ENCODE measurements at places on chromosomes 13 and 19.

- DNase-seq: peak; percentile 48
Observed at GRCh38 chr13:95509521-95510310, 42.8 kb upstream of the CLDN10 start.

GRCh38 chr13:104567114-104567513, 1500.9 kb upstream of the SLC10A2 start:
- DNase-seq: no peak

- DNase-seq: no peak
Observed at GRCh38 chr13:26382835-26383234, 128.9 kb downstream of the CDK8 start.

DNA sequence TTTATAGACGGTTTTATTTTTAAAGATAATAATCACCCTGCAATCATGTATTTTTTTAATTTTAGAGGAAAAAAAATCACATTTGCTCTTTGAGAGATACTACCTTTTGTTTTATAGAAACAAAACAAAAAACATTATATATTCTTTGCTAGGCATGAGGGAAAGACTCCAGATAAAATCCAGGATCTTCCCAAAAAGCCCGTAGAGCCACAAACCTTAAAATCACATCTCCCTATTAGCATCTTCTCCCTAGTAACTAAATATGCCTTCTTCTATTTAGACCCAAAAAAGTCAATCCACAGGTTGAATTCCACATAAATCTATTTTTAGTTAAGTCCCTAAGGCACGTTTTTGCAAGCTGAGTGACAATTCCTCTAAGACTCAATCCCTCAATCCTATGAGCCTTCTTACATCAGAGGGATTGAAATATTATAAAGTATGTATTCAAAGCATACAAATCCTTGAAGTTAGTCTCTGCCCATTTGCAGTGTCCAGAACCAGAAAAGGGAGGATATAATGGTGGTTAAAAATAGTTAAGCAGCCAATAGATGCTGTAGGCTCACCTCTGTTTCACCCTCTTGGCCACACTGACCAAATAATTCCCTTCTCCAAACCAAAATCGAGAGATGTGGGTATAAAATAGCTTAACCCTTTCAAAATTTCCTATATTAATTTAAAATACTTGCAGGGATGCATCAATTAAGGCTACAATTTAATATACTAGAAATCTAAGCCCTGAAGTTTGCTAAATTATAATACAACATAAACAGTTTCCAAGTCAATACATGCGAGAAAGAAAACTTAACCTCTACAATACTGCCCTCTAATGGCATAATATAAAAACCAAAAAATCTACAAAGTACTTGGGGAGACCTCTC, 64.0 kb downstream of the SERP2 start:
- peak; percentile 40 for DNase-seq

DNA sequence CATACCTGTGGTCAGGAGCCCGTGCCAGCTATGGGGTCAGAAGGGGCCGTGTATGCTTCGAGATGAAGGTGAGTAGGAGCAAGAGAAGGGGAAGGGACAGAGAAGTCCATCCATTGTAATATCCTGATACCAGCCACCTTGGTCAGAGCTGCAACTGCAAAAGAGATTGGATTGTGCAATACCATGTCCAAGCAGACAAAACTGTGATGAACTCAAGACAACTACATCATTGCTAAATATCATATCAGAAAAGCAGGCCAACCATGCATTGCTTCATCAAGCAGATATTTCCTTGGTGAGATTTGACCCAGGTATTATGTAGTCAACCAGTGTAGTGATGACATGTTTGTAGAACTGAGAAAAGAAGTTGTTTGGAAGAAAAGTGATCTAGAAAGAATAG, 12.1 kb downstream of the HNRNPUL1 start:
- no peak for DNase-seq

DNA sequence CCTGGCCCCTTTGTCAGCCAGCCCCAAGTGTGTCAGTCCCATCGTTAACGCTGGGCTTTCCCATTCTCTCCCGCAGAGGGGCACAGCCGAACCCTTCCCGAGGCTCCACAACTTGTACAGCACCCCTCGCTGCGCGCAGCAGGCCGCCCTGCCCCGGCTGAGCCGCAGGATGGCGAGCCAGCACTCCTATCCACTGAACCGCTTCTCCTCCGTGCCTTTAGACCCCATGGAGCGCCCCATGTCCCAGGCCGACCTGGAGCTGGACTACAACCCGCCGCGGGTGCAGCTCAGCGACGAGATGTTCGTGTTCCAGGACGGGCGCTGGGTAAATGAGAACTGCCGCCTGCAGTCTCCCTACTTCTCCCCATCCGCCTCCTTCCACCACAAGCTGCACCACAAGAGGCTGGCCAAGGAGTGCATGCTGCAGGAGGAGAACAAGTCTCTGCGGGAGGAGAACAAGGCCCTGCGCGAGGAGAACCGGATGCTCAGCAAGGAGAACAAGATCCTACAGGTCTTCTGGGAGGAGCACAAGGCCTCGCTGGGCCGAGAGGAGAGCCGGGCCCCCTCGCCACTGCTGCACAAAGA, 11.1 kb downstream of the CBY2 start:
- DNase-seq: no peak

- no peak for DNase-seq
Observed at GRCh38 chr19:49418511-49418910, 4.7 kb downstream of the PTH2 start.

DNA sequence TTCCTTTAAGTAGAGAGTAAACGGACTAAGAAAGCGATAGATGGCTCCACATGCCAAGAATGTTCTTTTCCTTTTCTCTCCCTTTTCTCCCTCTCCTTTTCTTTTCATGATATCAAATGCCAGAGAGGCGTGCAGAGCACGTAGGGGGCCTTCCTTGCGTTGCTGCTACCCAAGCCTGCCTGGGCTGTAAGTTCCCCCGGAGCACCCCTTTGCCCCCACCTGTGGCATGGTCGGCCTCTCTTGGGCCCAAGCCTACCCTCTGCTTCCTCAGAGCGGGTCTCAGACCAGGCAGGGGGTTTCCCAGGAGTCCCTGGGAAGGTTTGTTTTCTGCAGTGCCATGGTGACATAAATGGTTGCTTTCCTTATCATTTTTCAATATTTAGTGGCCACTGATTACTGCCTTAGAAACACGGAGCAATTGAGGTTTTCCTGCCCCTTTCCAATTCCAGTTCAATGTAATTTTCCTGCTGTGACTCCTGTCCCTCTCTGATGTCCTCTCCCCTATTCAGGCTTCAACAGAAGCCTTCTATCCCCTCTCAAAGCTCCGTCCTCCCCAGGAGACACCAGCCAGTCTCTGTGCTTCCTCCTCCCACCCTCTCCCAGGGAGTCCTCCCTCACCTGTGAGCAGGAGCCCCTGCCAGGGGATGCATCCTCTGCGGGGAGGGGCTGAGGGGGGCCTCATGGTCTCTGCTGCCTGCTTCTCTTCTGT, 22.6 kb upstream of the CD177 start:
- DNase-seq: no peak

- DNase-seq: no peak
Observed at GRCh38 chr19:48502350-48503018, 9.2 kb downstream of the LMTK3 start.

- DNase-seq: no peak
Observed at GRCh38 chr13:99281811-99282263, 23.7 kb upstream of the GPR18 start.

DNA sequence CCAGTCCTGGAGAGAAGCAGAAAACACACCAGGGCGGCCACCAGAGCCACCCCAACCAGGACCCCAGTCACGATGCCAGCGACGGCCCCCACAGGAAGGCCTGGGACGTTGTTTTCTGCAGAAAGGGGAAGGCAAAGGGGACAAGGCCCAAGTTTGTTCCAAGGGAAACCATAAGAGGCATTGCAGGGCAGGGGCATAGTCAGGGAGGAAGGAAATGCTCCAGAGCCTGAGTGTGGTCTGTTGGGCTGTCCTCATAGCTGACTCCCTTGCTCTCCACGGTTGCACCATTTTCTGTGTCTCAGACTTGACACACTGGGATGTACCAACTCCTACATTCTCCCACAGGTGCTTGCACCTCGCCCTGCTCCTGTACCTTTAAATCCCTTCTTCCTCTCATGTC, 5.2 kb downstream of the CEACAM4 start:
- no peak for DNase-seq

DNA sequence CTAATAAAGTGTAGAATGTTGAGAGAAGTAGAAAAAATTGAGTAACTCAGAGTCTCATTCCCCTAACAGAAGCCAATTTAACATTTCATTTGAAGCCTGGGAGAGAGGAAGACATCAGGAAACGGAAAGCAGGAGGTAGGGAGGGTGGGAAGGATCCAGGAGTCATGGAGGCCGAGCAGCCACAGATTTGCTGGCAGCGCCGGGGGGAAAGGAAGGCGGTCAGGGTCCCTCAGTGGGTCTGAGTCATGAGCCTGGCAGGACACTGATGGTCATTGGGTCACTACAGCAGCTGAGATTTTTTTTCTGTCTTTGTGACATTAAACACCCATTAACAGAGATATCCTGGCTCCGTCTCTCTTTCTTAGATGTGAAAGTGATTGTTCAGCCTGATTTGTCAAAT, 248.1 kb downstream of the EFNB2 start:
- DNase-seq: no peak

GRCh38 chr13:51241720-51242119, 19.5 kb downstream of the FAM124A start:
- no peak for DNase-seq

DNA sequence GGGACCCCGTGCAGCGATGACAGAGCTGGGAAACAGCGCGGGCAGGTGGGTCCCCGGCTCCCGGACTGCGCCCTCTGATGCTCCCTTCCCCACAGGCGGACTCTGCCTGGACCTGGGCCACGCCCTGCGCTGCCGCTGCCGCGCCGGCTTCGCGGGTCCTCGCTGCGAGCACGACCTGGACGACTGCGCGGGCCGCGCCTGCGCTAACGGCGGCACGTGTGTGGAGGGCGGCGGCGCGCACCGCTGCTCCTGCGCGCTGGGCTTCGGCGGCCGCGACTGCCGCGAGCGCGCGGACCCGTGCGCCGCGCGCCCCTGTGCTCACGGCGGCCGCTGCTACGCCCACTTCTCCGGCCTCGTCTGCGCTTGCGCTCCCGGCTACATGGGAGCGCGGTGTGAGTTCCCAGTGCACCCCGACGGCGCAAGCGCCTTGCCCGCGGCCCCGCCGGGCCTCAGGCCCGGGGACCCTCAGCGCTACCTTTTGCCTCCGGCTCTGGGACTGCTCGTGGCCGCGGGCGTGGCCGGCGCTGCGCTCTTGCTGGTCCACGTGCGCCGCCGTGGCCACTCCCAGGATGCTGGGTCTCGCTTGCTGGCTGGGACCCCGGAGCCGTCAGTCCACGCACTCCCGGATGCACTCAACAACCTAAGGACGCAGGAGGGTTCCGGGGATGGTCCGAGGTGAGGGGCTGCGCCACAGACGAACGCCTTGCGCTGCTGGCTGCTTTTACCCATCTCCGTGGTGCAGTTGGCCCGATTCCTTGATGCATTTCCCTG, 7.8 kb upstream of the SELENOV start:
- DNase-seq: no peak

GRCh38 chr13:100334214-100334613, 245.3 kb downstream of the PCCA start:
- no peak for DNase-seq

DNA sequence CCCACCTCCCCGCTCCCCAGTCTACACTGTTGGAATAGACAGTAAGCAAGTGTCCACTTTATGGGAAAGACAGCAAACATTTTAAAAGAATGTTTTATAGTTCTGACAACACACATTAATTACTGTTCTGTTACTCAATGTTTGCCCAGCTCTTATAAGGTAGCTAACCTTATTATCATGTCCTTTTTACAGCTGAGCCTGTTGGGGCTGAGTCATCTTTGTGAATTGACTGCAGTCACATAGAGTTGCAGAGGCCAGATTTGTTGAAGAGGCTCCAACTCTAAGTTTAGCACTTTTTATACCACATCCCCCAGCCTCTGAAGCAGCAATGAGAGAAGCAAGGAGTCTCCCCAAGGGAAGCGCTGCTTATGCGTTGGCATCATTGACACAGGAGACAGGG, 76.2 kb downstream of the C13orf42 start:
- DNase-seq: no peak

DNA sequence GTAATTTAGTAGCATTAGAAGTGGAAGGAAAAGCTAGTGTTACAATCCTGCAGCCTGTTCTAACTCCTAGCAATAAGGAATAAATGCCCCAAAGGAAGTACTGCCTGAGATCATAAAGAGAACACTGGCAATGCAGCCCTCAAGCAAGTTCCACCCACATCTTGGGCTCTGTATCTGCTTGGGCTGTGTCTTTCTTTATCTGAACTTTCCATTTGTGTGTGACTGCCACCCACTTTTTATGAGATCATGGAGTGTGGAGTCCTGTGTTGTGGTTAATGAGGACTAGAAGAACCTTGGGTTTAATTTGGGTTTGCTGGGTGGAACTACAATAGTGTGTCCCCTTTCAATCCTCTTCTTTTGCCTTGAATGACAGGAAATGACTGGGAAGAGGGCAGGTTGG, 38.2 kb downstream of the RFXAP start:
- no peak for DNase-seq

DNA sequence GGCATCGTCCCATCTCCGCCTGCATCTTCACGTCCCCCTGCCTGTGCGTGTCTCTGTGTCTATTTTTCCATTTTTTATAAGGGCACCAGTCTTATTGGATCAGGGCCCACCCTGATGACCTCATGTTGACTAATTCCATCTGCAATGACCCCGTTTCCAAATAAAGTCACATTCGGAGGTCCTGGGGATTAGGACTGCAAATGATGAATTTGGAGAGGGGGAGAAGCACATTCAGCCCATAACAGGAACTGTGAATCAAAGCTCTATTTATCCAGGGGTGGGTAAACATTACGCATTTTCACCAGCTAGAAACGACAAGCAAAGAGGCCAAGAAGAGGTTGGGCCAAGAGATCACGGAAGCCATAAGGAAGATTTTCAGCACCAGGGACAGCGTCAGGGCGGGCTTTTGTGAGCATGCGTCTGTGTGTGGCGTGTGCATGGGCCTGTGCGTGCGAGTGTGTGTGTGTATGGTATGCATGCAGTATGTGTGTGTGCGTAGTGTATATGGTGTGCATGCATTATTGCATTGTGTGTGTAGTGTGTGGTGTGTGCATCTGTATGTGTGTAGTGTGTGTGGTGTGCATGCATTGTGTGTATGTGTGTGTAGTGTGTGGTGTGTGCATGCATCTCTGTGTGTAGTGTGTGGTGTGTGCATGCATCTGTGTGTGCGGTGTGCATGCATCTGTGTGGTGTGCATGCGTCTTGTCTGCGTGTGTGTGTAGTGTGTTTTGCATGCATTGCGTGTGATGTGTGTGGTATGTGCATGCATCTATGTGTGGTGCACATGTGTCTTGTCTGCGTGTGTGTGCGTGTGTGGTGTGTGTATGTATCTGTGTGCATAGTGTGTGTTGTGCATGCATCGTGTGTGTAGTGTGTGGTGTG, 19.6 kb downstream of the CELF5 start:
- DNase-seq: peak; percentile 13

DNA sequence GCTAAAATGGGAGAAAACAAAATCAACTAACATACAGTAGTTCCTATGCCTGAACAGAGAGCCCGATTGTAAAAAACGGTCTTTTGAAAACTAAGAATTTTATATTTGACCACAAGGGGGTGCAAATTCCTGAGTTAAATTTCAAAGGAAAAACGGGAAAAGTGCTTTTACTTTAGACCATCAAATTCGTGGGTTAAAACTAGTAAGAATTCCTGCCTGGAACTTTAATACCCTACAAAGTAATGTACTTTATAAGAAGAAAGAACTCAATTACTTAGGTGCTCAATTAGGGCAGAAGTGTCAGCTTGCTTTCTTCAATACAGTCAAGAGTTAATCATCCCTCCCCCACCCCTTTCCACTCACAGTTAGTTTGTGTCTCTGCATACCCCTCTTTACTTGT, 69.8 kb downstream of the KCNRG start:
- no peak for DNase-seq

Data from RCC 7860 (cell line).